ENCODE measurements at places on chromosomes 2 and 18. TPM values are rescaled to one million over a fixed set of nuclear protein-coding genes. Genes with fewer than 3 reads are reported as not detected.

- DNase-seq = no peak
- no peak overlapping the region for H3K27ac ChIP-seq
- H3K36me3 ChIP-seq = no peaks in the 10 kb centered on the region
- H3K27me3 ChIP-seq = no peaks in the 10 kb centered on the region
- peaks cover 11% of the 10 kb centered on the region for H3K4me1 ChIP-seq
These were observed 242.9 kb upstream of the GYPC start for GRCh38 chr2:126413079-126413478.

DNA sequence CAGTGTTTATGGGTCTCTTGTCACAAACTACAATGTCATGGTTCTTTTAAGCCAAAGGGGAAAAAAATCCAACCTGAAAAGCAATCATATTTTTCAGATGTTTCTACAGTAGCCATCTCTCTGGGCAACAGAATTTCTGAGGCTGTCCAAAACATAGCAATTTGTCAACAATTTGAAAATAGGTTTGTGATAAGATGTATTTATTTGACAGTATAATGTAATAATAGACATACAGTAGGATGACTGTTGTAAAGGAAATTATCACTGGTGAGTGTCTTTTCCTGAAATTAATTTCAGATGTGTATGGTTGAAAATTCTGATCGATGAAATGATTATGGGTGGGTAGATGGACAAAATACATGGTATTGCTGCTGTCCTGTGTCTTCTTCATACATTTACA lies 1230.1 kb upstream of the CDH2 start:
- H3K36me3 ChIP-seq = no peaks in the 10 kb centered on the region
- H3K27ac ChIP-seq = no peak overlapping the region
- DNase-seq = no peak

GRCh38 chr2:118291251-118291880 lies 203.1 kb downstream of the INSIG2 start:
- no peak for DNase-seq
- H3K27me3 ChIP-seq = no peaks in the 10 kb centered on the region
- H3K4me1 ChIP-seq = no peaks in the 10 kb centered on the region
- H3K4me3 ChIP-seq = no peak overlapping the region

DNA sequence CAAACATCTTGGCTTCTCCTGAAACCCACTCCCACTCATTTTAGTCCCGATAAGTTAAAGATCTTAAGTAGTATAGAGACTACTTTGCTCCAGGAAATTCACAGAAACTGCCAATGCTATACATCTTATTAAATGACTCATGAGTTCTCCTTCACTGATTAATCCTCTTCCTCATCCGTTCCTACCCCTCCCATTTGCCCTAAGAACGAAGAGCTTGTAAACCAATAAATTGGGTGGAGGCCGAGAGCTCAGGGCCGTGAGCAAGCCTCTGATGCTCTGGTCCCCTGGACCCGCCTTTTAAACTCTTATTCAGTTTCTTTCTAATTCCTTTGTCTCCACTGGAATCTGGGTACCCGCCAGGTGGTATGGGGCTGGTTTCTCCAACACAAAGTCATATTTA lies 68.6 kb downstream of the METTL8 start:
- H3K27me3 ChIP-seq = no peaks in the 10 kb centered on the region
- H3K27ac ChIP-seq = no peak overlapping the region
- no peak overlapping the region for H3K4me3 ChIP-seq
- no peaks in the 10 kb centered on the region for H3K4me1 ChIP-seq
- no peaks in the 10 kb centered on the region for H3K36me3 ChIP-seq

DNA sequence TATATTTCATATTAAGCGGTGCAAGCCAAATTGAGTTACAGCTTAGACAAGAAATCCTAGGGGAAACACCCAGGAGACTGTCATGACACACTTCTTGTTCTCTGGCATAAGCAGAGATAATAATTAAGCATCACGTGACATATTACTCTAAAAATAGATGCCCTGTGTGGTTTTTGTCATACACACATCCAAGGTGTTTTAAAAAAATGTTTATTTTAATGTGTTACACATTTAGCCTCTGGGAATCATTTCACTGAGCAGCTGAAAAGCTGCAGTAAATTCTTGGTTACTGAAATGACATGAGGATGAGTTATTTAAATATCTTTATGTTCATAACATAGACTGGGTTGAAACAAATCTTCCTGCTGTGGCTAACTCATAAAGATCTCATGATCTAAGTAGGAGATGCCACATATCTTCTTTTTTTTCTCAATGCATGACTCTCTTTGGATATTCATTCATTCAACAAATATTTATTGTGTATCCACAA lies 38.0 kb upstream of the ERMN start:
- no peak for DNase-seq

DNA sequence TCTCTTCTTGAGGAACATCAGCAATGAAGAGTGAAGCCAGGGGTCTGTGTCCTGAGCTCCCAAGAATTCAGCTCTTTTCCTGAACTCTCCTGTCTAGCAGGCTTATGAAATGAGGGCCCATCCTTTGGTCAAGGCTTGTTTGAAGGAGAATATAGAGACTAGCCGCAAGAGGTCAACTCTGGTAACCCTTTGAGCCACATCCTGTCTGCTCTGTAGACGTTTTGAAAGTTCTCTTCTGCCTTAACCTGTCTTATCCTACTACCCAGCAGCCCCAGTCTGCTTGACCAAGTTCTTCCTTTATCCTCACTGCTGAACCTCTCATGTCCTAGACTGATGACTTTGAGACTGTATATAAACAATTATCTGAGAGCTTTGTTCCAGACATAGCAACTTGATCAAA lies 5.4 kb downstream of the SEMA4F start:
- no peaks in the 10 kb centered on the region for H3K27me3 ChIP-seq
- no peak for DNase-seq
- no peak overlapping the region for H3K27ac ChIP-seq
- H3K36me3 ChIP-seq = no peaks in the 10 kb centered on the region
- H3K4me1 ChIP-seq = peaks cover 7% of the 10 kb centered on the region

GRCh38 chr18:76162886-76163285 lies 332.2 kb downstream of the ZNF516 start:
- no peaks in the 10 kb centered on the region for H3K27me3 ChIP-seq
- H3K27ac ChIP-seq = no peak overlapping the region
- H3K4me1 ChIP-seq = no peaks in the 10 kb centered on the region
- H3K4me3 ChIP-seq = no peak overlapping the region
- H3K36me3 ChIP-seq = no peaks in the 10 kb centered on the region
- no peak for DNase-seq

Gene HOXD3
- 0.26 TPM for total RNA-seq

- no peaks in the 10 kb centered on the region for H3K4me1 ChIP-seq
- H3K27me3 ChIP-seq = no peaks in the 10 kb centered on the region
- no peaks in the 10 kb centered on the region for H3K36me3 ChIP-seq
- H3K27ac ChIP-seq = no peak overlapping the region
- H3K4me3 ChIP-seq = no peak overlapping the region
These were observed 10.8 kb downstream of the DUSP19 start for GRCh38 chr2:183089192-183089851.

- H3K4me1 ChIP-seq = peaks cover 7% of the 10 kb centered on the region
- no peak for DNase-seq
These were observed 249.1 kb downstream of the PHLPP1 start for GRCh38 chr18:62964432-62964831.

Gene SERPINB4
- total RNA-seq = not detected

DNA sequence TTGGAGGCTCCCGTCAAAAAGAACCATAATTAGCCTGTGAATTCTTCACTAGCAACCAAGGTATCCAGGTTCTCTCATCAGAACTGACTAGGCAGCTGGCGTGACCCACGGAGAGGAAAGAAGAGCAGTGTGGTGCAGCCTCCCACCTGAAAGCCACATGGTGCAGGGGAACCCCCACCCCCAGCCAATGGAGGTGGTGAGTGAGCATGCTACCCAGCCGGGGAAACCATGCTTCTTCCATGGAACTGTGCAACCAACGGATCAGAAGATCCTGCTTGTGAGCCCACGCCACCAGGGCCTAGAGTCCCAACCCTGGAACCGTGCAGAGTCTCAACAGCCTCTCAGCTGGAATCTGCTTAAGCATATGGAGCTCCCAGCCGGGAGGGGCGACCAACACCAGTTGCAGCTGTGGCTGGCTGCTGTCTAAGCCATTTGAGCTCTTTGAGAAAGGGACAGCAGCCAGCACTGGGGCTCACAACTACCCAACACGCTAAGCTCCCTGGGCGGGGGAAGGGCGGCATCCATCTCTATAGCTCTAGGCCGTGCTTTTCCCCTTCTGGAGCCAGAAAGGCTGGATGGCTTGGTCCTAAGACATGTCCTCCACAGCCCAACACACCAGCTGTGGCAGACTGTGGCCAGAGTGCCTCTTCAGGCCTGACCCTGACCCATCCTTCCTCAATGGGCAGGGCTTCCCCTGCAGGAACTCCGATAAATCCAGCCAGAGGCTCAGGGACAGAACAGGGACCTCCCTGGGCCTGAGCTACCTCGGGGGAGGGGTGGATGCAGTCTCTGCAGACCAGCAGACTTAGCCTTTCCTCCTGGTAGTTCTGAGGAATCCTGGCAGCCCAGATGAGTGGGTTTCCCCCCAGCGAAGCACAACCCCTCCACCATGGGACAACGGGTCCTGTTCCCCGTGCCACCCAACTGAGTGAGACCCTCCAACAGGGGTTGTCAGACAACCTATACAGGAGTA lies 151.4 kb upstream of the NXPH2 start:
- no peak for DNase-seq
- no peaks in the 10 kb centered on the region for H3K4me1 ChIP-seq
- no peaks in the 10 kb centered on the region for H3K27me3 ChIP-seq
- no peak overlapping the region for H3K4me3 ChIP-seq

GRCh38 chr2:68086166-68086565 lies 23.4 kb upstream of the C1D start:
- DNase-seq = no peak
- H3K27ac ChIP-seq = no peak overlapping the region
- no peaks in the 10 kb centered on the region for H3K4me1 ChIP-seq
- no peak overlapping the region for H3K4me3 ChIP-seq
- H3K27me3 ChIP-seq = no peaks in the 10 kb centered on the region
- H3K36me3 ChIP-seq = no peaks in the 10 kb centered on the region
